Ascending aorta (tissue), 2 donors: ENCODE measurements at places on chromosomes 5 and 9. TPM values are rescaled to one million over a fixed set of nuclear protein-coding genes. Genes with fewer than 3 reads are reported as not detected.

DNA sequence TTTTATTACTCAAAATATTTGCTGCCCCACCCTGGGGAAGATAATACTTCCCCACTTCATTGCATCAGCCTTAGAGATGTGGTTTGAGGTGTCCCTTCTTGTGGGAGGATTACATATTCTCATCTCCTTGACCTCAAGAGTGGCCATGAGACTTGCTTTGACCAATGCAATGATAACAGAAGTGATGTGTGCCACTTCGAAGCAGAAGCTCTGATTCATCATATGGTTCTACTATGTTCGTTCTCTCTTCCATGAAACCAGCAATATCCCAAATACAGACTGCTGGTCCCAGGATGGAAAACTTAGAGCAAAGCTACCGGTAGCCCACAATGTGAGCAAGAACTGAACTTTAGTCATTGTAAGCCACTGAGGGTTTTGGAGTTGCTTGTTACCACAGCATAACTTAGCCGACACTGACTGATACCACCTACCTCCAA is 92.0 kb downstream of the THBS4 start:
- no peak overlapping the region for H3K4me3 ChIP-seq
- no peaks in the 10 kb centered on the region for H3K36me3 ChIP-seq
- DNase-seq = no peak
- no peaks in the 10 kb centered on the region for H3K27me3 ChIP-seq
- no peaks in the 10 kb centered on the region for H3K4me1 ChIP-seq
- no peak overlapping the region for H3K27ac ChIP-seq

DNA sequence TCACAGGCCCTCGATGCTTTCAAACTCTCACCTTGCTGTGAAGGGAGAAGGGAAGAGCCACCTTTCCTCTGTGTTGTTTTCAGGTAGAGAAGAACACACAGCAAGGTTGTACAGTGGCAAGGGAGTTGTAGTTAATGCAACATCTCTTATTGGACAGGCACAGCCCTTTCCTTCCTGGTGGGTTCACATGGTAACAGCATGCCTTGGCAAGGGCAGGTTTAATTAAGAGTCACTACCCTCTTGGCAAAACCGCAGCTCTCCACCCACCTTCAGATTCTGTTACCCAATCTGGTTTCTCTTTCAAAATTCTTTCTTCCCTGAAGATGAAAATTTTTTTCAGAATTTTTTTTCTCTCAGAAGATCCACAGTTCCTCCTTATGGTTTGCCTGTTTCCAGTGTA is 253.1 kb downstream of the TLR4 start:
- H3K4me3 ChIP-seq = no peak overlapping the region
- no peak overlapping the region for H3K27ac ChIP-seq
- H3K36me3 ChIP-seq = no peaks in the 10 kb centered on the region
- no peaks in the 10 kb centered on the region for H3K4me1 ChIP-seq
- DNase-seq = no peak
- H3K27me3 ChIP-seq = no peaks in the 10 kb centered on the region

GRCh38 chr5:33367416-33367815 is 73.3 kb upstream of the TARS1 start:
- H3K36me3 ChIP-seq = no peaks in the 10 kb centered on the region
- H3K4me1 ChIP-seq = peaks cover 23% of the 10 kb centered on the region
- H3K27me3 ChIP-seq = no peaks in the 10 kb centered on the region
- no peak overlapping the region for H3K27ac ChIP-seq
- no peak for DNase-seq

EPB41L4B gene
- total RNA-seq = not detected

MORN5 gene
- not detected for total RNA-seq

GRIA1 gene
- total RNA-seq = 7.0 TPM
